ENCODE measurements at places on chromosomes 6 and 20.

- DNase-seq, result no peak
These were observed 98.0 kb downstream of the TTLL2 start for GRCh38 chr6:167422934-167423333.

DNA sequence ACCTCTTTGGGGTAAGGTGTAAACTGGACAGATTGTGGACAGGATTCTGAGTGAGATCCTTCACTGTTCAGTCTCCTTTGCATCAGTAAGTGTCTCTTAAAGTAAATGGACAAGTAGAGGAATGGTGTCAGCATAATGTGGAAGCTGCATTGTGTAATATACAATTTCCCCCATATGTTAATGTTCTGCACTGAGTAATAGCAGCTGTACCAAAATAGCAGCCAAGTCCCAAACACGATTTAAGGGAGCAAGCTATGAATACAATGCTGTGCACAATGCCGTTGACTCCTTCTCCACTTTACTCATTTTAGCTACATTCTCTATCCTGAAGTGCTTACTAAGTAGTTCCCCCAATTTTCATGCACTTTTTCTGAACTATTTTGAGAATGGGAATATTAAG, 21.1 kb upstream of the TRIM26 start:
- DNase-seq, result no peak

GRCh38 chr20:62339647-62340062, 27.5 kb downstream of the LAMA5 start:
- DNase-seq, result no peak

- DNase-seq, result no peak
These were observed 171.6 kb downstream of the UBE3D start for GRCh38 chr6:82893889-82894652.

- DNase-seq, result no peak
These were observed 36.1 kb downstream of the ZC2HC1B start for GRCh38 chr6:143900358-143900757.

DNA sequence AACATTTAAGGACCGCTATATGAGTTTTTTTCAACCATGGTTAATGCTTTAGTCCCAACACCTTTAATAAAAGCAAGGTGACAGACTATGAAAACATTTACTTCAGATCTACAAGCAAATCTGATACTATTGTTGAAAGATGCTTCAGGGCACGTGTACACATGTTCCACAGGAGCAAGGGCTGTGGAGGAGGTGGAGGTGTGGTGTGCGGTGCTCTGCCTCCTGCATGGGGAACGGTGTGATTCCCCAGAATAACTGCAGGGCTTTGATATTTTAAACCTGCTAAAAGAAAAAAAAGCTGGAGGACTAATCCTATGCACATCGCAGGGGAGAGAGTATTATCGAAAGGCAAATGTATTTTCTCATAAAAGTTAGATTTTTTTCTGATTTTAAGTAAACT, 188.1 kb upstream of the CEP162 start:
- DNase-seq, result no peak
